Hair follicular keratinocyte (primary cell): ENCODE measurements at places on chromosomes 6 and 20. TPM values are rescaled to one million over a fixed set of nuclear protein-coding genes. Genes with fewer than 3 reads are reported as not detected.

Gene NRSN1
- total RNA-seq = not detected in 2 replicates

Gene FAM83C
- total RNA-seq = 0.62 and 1.0 TPM in 2 replicates

Gene CNR1
- not detected in 2 replicates for total RNA-seq

Gene NOTCH4
- total RNA-seq = 0.08 and 0.61 TPM in 2 replicates

Gene ENPP3
- not detected in 2 replicates for total RNA-seq

Gene PAX1
- not detected in 2 replicates for total RNA-seq

Gene HSF2
- 7.7 and 8.7 TPM in 2 replicates for total RNA-seq

Gene C20orf202
- not detected in 2 replicates for total RNA-seq

Gene PTGIS
- total RNA-seq = not detected in 2 replicates

Gene SPATA2
- 3.1 and 4.2 TPM in 2 replicates for total RNA-seq

Gene PABPC1L
- total RNA-seq = 4.7 and 6.8 TPM in 2 replicates

Gene UNC5CL
- 0.27 and 0.62 TPM in 2 replicates for total RNA-seq

Gene NOX3
- total RNA-seq = not detected in 2 replicates

Gene TBX18
- under 0.01 and 0.11 TPM in 2 replicates for total RNA-seq

Gene PRELID3B
- 65.5 and 83.8 TPM in 2 replicates for total RNA-seq
